ENCODE measurements at places on chromosomes 7 and 10.

DNA sequence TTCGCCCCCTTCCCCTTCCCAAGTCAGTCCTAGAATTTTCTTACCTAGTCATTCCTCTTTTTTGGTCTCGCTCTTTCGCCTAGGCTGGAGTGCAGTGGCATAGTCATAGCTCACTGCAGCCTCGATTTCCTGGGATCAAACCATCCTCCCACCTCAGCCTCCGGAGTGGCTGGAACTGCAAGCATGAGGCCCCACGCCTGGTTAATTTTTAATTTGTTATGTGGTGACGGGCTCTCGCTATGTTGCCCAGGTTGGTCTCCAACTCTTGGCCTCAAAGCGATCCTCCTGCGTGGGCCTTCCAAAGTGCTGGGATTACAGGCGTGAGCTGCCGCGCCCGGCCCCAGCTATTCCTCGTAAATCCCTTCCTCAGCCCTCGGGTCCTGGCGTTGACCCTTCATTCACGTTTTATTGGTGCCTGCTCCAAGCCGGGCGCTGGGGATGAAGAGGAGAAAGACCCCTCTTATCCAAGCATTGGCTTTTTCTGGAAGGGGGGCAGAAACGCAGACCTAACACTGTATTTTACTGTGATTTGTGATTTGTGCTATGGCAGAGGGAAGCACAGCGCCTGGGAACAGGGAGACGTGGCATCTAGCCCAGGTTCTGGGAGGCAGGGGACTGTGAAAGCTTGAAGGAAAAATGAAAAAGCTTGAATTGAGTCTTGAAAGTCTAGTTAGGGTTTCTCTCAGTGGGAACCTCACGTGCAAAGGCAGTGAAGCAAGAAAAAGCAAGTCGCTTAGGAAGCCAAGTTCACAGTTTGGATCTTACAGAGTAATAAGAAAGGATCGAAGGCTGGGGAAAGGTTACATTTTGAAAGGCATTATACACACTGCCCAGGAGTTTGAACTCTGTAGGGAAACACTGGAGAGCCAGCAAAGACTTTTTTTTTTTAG, 516 bp downstream of the ZNHIT1 start:
- DNase-seq, result no peak

DNA sequence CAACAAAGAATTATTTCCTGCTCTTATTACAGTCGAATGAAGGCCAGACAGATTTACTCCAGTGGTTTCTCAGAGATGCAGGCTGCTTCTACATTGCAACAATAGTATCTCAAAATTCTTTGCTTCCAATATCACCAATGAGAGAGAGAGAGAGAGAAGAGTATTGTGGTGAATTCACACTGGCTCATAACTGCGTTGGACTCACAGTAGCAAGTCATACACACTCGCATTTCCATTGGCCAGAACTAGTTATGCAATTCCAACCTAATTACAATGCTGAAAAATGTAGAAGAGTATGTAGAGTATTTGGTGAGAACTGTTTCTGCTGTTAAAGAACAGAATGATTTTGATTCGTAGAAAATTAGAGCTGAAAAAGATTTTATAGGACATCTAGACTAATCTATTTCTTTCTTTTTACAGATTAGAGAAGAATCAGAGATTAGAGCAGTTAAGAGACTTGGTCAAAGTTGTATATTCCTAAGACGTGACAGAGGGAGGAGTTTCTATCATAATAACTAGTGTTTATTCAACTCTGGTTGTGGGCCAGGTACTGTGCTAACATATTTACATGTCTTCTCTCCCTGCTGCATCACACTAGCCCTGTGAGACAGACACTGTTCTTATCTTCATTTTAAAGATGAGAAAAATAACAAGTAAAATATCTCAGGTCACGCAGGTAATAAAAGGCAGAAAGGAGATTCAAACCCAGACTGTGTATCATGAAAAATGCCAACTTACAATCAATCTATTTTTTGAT, 34.6 kb upstream of the PDK4 start:
- no peak for DNase-seq

DNA sequence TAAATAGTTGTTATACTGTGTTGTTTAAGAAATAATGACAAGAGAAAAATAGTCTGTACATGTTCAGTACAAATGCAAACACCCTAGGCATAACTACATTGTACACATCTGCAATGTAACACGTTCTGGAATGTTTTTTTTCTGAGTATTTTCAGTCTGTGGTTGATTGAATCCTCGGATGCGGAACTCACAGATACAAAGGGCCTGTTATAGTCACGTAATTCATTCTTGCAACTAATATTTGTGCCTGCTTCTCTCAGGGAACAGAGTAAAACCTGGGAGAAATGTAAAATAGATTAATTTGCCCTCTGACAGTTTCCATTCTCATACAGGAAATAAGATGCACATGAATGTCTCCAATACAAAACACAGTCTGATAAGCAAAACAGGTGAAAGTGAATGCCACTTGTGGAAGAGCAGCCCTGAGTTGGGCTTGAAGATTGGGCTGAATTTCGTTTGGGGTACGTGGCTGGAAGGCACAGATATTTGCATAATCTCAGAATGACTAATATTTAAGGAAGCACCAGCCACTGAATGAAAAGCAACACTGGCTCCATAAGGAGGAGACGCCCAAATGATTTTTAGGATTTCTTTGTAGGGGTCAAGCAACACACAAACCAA, 19.1 kb downstream of the DENND2A start:
- DNase-seq, result no peak

DNA sequence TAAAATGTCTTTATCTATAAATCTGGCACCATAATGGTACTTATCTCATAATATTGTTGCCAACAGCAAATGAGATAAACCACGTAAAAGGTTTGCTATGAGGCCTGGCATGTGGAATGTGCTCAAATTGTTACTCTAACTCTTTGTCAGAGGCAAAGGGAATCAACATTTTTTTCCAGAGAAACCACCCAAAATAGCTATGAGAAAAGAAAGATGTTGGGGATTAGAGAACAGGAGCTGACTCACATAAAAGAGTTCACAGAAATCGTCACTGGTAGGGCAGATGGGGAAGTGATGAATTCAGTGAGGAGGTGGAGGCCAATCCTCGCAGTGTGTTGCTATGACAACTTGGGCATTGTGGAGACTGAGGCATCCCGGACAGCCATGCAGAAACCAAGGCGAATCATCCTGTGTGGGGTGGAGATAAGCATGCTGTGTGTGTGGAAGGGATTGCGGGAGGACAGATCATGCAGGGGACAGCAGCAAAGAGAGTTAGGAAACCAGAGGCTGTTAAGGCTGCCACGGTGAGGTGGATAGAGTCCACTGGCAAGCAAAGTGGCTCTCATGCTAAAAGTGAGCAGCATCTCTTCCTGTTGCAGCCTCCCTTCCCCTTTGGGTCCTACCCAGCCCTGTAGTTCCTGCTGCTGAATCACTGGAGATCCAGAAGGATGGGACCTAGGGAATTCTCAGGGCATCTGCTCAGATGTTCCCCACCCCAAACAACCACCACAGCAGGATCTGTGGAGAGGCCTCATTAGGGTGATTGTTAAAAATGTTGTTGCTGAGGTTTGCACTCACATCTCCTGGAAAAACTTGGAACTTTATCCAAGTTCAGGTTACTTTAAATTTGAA, 103.9 kb downstream of the CUBN start:
- peak; percentile 84 for DNase-seq

GRCh38 chr7:69728304-69728703, 130.0 kb downstream of the AUTS2 start:
- no peak for DNase-seq

Data from CD4-positive, alpha-beta T cell treated with Interferon gamma for 1 hour (primary cell).